T47D (cell line): ENCODE measurements at places on chromosomes 11 and 22.
A peak's percentile ranks its signal among the peaks of the same experiment; 100 is the strongest.

DNA sequence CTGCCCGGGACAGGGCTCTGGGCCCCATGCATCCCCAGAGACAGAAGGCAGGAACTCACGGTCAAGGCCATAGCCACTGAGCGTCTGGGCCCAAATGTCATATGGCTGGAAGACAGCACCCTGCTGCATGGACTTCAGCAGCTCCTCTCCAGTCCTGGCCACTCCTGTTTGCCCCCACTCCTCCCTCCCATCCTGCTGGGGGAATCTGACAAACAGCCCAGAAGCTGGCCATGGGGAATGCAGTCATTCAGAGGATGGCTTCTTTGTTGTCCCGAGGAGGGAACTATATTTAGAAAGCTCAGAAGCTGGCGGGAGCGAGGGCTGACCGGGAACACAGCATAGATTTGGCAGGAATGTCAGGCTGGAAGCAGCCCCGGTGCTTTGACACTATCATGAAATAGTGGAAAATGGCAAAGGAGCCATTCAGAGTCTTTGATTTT lies 35.0 kb downstream of the DKK3 start:
- no peak for DNase-seq

- DNase-seq = no peak
These were observed 414.6 kb upstream of the LUZP2 start for GRCh38 chr11:24082241-24082640.

DNA sequence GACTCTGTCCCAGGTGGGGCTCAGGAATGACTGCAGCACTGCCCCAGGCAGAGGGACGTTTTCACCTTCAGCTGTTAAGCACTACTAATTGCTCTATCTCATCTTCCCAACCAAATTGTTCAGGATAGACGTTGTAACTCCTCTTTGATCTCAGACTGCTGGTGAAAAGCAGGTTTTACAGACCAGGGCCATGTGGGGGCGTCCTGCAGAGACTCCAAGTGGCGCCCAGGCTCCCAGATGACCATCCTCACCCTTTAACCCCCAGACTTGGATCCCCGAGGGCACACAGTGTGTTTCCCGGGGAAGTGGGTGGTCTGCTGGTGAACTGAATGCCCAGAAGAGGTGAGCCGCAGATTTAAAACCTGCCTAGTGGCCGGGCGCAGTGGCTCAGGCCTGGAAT lies 23.9 kb downstream of the FADD start:
- DNase-seq = no peak

DNA sequence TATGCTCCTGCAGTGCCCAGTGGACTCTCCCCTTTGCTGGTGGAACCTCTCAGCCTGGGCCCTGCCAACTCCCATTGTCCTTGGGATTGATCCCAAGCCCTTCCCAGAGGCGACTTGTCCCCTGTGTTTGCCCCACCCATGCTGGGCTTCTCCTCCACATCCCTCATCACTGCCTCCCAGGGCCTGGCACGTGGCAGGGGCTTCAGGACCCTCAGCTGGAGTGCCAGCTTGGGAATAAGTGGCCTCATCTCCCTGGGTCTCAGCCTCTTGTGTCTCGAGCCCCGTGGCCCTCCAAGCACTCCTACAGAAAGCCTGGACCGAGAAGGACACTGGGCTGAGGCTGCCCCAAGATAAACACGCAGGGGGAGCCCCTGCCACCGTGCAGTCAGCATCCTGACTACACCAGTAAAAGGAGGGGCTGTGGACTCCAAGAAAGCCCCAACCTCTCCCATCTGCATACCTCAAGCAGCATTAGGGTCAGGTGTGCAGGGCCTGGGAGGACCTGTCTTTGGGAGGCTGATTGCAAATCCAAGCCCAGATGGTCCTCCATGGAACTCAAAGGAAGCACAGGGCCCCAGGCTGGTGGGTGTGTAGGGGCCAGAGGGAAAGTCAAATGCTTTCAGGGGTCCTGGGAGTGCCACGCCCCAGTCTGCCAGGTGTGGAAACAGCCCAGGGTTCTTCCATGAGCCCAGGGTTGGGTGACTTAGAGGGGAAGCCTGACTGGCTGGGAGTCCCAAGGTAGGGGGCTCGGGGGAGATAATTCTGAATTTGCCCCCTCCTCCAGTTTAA lies 9.5 kb upstream of the GNAZ start:
- no peak for DNase-seq

DNA sequence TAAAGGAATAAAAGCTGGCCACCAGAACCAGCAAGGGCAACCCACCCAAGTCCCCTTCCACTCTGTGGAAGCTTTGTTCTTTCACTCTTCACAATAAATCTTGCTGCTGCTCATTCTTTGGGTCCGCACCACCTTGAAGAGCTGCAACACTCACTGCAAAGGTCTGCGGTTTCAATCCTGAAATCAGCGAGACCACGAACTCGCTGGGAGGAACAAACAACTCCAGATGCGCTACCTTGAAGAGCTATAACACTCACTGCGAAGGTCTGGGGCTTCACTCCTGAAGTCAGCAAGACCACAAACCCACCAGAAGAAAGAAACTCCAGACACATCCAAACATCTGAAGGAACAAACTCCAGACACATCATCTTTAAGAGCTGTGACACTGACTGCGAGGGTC lies 365.2 kb upstream of the LUZP2 start:
- DNase-seq = no peak

GRCh38 chr11:86900162-86900561 lies 55.0 kb downstream of the FZD4 start:
- DNase-seq = no peak

DNA sequence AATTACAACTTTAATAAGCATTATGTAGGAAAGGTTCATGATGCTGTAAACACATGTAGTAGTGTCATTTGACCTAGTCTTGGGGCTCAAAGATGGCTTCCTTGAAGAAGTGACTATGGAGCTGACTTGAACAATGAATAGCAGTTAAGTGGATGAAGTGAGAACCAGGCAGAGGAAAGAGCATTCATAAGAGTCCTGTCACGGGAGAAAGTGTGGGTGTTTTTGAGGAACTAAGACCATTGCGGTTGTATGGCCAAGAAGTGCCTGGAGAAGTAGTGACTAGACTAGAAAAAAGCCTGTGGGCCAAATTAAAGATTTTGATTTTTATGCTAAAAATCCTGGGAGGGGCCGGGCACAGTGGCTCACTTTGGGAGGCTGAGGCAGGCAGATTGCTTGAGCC lies 7.2 kb upstream of the IL18BP start:
- DNase-seq = no peak

DNA sequence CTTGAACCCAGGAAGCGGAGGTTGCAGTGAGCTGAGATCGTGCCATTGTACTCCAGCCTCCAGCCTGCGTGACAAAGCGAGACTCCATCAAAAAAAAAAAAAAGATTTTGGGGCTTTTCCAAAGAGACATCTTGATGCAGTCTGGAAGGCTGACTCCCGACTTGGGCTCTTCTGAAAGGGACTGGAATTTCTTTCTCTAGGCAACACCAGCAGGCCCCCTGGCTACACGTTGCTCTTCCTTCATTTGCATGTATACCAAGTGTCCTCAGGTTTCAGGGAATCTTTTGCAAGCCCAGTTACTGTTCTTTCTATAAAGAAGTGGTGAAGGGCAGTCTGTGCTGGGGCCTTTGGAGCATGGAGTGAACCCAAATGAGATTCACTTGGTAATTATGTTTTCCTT lies 211.0 kb downstream of the GRIK4 start:
- DNase-seq = no peak

DNA sequence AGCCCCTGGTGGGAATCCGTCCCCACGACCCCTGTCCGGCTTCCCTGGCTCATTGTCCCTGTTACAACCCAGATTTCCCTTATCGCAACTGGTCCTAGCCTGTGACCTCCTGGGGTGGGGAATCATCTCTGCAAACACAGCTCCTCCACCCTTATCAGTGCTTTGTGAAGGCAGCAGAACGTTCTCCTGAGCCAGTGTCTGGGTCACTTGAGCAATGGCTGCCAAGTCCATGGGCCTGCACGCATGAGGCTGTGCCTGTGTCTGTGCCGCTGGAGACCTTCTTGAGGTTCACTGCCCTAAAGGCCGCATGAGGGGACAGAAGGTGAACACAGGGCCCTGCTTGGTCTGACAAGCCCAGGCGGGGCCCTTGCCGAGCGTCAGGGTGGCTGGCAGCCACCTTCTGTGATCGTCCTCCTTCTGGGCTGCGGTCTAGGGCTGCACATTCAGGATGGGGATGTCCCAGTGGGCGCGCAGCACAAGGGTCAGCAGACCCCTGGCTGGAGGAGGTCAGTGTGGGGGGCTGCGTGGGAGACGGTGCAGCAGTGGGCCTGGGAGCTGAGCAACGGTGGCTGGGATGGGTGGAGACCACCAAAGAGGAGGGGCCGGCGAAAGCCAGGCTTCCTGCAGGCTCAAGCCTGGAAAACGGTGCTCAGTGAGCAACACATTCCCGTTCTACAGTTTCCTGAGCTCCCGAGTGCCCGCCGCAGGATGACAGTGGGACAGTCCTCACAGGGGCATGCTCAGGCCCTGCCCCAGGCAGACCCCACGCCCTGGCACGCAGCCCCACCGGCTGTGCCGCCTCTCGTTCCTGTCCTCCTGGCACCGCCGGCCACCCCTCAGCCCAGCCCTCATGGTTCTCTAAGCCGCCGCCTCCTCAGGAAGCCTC lies 74.1 kb downstream of the CDKN1C start:
- DNase-seq = no peak

DNA sequence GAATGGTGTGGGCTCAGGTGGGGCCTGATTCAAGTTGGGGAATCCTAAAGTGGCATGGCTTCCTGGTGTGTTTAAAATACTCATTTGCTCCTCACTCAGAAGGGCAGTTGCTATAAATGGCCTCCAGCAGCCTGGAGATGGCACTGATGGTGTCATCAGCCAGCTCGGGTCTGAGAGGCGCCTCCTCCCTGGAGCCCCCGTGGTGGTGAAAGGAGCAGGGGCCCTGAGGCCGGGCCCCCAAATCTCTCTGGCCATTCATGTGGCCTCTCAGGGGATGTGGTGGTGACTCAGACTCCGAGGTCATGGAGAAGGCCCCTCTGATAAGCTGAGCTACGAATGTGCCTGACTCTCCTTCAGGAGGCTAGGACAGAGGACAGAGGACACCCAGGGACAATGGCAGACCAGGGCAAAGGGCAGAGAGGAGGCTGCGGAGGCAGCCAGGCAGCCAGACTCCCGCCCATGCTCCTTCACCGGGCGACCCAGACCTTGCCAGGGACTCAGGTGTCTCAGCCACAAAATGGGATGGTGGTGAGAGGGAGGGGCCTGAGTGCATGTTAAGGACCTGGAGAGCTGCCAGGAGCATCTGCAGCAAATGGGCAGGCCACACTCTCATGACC lies 129.2 kb downstream of the CTTN start:
- no peak for DNase-seq

- no peak for DNase-seq
These were observed 105.4 kb upstream of the CSNK2A3 start for GRCh38 chr11:11458485-11458884.

DNA sequence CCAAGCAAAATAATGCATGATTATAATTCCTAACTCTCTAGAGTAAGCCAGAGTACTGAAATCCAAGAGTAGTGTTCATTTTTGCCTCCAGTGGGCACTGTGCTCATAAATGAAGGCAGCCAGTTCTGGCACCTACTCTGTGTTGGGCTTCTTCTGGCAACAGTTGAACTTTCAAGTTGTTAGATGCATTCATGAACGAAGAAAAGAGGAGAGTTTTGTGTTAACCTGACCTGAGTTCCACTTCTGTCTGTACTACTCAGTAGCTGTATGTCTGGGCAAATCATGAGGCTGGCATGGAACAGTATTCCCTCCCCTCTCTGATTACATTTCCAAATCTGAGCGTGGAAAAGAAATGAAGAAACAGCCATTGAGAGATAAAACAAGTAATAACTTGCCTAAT lies 20.3 kb upstream of the TENM4 start:
- DNase-seq = peak; percentile 45

DNA sequence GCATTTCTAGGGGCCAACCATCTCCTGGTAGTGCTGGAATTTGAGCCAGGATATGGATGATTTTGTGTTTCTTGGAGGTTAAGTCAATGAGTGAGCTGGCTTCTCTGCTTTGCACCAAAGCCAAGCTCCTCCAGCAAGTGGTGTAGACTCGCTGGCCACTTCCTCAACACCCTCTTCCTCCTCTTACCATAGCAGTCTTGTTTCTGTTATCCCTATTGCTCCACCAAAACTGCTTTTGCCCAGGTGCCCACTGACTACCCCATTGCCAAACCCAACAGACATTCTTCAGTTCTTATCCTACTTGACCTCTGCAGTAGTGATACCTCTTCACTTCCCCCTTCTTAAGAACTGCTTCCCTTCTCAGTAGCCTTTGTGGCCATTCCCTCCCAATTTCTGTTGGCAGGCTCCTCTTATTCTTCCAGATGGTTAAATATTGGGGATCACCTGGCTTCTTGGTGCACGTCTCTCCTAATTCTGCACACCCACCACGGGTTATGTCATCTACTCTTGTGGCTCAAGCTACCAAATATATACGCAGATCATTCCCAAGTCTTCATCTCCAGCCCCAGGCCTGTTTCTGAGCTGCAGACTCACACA lies 7.0 kb upstream of the PRG2 start:
- DNase-seq = no peak

DNA sequence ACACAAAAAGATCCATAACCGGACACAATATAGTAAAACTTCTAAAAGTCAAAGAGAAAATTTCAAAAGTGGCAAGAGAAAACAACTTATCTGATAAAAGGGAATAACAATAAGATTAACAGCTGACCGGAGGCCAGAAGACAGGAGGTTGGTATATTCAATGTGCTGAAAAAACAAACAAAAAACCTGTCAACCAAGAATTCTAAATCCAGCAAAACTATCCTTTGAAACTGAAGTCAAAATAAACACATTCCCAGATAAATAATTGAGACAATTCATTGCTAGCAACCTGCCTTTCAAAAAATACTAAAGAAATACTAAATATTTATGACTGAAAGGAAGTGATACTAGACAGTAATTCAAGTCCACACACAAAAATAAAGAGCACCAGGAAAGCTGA lies 101.3 kb downstream of the RELT start:
- DNase-seq = no peak

DNA sequence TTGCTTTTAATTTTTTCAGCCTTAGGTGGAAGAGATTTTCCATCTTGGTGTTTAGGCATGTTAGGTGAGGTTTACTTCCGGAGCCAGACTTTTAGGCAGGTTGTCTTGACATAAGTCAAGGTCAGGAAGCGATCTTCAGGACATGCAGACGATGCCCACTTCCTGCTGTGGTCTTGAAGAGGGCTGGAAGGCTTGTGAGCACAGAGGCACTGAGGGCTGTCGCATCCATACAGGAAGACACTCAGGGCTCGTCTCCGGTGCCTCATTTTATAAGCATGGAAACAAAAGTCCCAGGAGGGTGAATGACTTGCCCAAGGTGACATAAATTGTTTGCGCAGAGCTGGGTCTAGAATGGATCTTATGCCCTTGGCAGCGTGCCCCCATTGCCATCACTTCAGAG lies 30.8 kb downstream of the MARK2 start:
- no peak for DNase-seq

GRCh38 chr11:69468911-69469885 lies 12.3 kb upstream of the LINC01488 start:
- no peak for DNase-seq

- DNase-seq = no peak
These were observed 70.3 kb downstream of the RBFOX2 start for GRCh38 chr22:35958334-35958733.
